ENCODE measurements at places on chromosomes 5 and 9. TPM values are rescaled to one million over a fixed set of nuclear protein-coding genes. Genes with fewer than 3 reads are reported as not detected.

Gene RNF208
- 1.5 TPM for total RNA-seq

Gene UGT3A2
- total RNA-seq, result not detected

Gene ZNF462
- total RNA-seq, result 8.8 TPM

Gene PCDHA6
- total RNA-seq, result not detected

Gene LCN12
- total RNA-seq, result 1.2 TPM

Gene SOHLH1
- total RNA-seq, result not detected

Gene INVS
- total RNA-seq, result 9.1 TPM

Gene SPATA31D4
- total RNA-seq, result not detected

Gene NMUR2
- not detected for total RNA-seq

Gene CDC20B
- total RNA-seq, result not detected

Gene ANGPTL2
- 1.7 TPM for total RNA-seq

Gene NME5
- 1.0 TPM for total RNA-seq

Gene GADD45G
- not detected for total RNA-seq

DNA sequence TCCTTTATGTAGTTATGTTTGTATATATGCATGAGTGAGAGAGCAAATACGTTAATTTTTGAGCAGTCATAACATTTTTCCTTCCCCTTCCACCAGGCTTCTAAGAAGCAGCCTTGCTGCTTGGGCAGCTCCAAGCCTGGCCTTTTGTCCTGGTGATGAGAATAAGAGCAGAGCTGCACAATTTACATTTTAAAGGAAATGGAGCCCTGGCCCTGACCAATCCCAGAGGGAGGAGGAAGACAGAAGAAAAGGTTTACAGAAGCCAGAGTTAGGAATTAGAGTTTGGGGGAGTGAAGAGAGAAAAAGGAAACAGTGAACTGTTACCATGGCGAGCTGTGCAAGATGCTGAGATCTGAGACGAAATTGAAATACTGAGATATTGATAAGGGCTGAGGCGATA is 25.3 kb upstream of the EFNA5 start:
- DNase-seq, result no peak

GRCh38 chr9:70829591-70830265 is 291.7 kb downstream of the TRPM3 start:
- DNase-seq, result no peak

GRCh38 chr5:176400382-176401156 is 12.0 kb downstream of the HIGD2A start:
- no peak for DNase-seq

GRCh38 chr5:159913501-159913900 is 2.8 kb upstream of the ADRA1B start:
- DNase-seq, result no peak

DNA sequence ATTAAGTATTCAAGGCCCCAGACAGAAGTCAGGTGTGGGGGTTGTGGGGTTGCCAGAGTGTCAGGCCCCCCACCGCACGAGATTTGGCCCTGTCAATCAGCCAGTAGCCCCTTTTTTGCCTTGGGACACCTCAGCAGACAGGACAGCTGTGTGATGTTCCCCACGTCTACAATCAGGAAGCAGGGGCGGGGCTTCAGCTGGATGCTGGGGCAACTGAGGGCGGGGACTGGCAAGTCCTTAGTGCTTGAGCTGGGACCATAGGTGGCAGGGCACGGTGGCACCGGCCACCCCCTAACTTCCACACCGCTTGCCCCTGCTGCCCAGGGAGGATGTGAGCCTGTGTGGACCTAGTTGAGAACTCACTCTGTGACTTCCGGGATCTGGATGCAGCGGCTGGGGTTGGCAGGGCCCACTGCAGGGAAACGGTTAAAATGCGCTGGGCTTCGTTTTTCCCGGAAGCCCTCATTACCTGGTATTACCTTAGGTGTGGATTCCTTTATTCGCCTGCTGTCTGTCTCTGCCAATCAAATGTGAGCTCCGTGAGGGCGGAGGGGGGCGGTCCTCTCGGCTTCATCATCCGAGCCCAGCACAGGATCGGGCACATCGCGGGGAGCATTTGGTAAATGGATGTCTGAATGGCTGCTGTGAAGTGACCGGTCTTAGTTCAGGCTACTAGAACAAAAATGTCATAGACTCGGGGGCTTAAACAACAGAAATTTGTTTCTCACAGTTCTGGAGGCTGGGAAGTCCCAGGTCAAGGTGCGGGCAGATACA is 7.5 kb upstream of the GTF3C5 start:
- DNase-seq, result no peak

DNA sequence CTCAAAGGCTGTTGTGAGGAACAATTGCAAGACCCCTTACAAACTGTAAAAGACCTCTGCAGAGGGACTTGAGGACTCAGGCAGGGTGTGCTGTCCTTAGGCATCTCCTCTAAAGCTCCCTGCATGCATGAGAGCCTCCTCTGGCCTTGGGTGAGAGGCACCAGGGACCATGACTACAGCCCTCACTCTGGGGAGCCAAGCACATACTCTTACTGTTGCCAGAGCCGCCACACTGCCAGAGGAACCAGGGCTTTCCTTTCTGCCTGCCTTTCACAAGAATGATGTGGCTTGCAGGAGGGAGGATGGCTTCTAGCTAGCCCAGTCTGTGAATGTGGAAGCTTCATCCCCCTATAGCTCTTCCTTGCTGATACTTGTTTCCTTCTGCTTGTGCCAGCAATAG is 5.9 kb downstream of the IGFBPL1 start:
- no peak for DNase-seq

DNA sequence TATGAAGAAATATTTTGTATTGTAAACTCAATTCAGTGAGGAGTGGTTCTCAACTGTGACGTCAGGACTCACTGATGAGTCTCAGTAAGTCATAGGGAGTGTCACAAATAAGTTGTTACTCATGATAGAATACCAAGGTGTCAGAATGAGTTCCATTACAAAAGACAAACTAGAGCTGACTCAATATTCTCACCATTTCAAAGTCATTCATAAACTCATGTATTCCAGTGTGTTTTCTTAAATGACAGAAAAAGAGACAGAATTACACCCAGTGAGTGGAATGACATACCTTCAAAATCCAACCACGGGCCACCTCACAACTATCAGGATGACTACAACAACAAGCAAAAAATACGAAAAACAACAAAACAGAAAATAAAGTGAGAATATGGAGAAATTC is 321.5 kb downstream of the ENC1 start:
- DNase-seq, result no peak

GRCh38 chr9:98215271-98215670 is 22.8 kb upstream of the CORO2A start:
- DNase-seq, result no peak

DNA sequence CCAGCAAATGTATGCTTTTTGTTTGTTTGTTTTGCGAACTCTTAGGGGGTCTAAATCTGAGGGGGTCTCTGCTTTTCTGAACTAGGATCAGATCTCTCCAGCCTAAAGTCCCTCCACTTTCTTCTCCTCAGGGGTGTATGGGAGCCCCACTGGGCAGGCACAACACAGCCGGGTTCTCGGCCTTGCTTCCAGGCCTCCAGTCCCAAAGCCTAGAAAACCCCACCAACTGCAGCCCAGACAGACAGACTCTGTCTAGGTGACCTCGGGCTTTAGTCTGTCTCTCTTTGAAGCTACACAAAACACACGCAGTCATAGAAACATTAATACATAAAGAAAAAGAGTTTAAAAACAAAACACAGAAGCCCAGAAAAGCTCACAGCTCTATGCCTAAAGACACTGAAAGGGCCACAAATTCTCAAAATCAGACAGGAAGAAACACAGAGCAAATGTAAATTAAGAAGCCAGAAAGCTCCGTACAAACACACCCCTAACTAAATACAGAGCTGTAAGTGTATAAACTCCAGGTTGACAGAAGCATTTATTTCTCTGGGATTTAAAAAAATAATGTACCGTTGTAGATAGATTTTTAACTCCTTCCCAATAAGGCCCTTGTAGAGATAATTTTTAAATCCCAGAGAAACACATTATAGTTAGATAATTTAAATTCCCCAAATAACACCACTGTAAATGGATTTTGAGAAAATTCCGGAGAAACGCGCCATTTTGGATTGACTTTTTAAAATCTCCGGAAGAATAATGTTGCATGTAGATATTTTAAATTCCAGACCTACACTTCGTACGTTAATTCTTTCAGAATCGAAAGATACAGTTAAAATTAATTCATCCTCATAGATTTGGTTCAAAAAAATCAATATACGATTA is 2.0 kb downstream of the PITX1 start:
- no peak for DNase-seq

DNA sequence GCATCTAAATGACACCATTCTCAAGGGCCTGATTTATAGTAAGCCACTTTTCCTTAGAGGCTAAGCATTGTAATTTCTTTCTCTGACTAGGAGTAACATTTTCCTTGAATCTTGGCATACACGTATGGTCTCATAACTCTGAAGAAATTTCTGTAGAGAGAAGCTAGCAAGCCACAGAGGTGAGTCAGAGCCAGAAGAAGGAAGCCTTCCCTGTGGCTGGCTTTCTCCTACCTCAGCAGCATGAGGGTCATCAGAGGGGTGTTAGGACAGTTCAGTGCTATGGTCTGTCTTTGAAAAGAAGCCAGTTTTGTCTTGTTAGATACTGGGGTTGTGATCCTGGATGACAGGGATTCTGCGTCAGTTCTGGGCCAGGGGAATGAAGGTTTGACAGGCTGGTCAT is 3.2 kb downstream of the SNX30 start:
- DNase-seq, result no peak

GRCh38 chr5:113038714-113039113 is 62.1 kb downstream of the DCP2 start:
- no peak for DNase-seq

GRCh38 chr5:148615644-148616275 is 38.6 kb downstream of the HTR4 start:
- DNase-seq, result no peak

DNA sequence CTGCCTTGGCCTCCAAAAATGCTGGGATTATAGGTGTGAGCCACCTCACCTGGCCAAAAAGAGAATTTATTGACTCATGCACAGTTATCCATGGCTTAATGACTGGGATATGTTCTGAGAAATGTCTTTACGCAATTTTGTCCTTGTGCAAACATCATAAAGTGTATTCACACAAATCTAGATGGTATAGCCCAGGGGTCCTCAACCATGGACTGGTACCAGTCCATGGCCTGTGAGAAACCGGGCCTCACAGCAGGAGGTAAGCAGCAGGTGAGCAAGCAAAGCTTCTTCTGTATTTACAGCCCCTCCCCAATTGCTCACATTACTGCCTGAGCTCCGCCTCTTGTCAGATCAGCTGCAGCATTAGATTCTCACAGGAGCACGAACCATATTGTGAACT is 12.4 kb upstream of the SIL1 start:
- no peak for DNase-seq

DNA sequence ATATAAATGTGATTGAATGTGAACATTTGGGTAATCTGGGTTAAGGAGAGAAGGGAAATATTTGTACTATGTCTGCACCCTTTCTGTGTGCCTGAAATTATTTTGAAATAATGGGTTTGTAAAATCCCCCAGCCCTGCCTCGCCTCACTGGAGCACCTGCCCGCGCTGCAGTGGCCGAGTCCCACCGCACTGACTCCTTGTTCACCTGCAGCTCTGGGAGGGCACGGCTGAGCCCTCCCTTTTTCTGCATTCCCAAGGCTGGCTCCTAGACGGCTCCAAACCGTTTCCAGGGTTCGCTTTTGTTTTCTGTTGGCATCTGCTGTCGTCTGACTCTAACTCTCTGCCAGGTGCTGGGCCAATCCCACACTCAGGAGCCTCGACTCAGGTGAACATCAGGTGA is 17.6 kb upstream of the PPP1R26 start:
- DNase-seq, result no peak

GRCh38 chr9:113857875-113858274 is 18.2 kb upstream of the ZNF618 start:
- DNase-seq, result no peak

- DNase-seq, result no peak
Measured at GRCh38 chr9:35110327-35110761, 5.3 kb downstream of the ATOSB start.

DNA sequence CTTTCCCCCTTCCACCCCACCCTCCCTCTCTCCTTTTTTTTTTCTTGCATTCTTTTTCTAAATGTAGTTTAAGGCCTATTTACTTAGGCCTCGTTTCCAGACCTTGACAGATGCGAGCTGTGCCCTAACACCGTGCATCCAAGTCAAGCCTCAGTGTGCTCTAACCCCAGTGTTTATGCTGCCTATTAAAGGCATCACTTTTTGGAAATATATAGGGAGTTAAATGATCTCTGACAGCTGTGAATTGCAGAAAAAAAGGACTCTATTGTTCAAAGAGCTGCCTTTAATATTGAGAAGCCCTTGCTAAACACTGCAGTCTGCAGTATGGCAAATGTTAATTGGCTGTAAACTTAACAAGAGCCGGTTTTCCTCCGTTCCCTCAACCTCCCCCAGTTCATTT is 270.4 kb upstream of the TUT7 start:
- no peak for DNase-seq
